Inflammatory macrophage (primary cell): ENCODE measurements at places on chromosomes 16 and 17.

- no peak for DNase-seq
Measured at GRCh38 chr17:10087355-10087754, 111.1 kb downstream of the GAS7 start.

DNA sequence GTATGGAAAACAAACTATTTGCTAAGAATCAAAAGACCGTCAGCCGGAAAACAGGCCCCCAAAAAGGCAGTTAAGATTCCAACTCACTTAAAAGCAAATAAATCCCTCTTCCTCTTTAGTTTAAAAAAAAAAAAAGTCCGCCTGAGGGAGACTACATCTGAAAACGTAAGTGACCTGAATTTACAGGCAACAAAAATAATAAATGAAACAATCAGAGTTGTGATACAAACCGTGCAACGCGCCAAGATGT, 1.1 kb downstream of the KANSL1 start:
- DNase-seq = peak; percentile 5

GRCh38 chr16:59848296-59848695, 1114.2 kb upstream of the GOT2 start:
- DNase-seq = no peak

- DNase-seq = peak; percentile 57
Measured at GRCh38 chr16:66728117-66728787, 23.2 kb downstream of the DYNC1LI2 start.

DNA sequence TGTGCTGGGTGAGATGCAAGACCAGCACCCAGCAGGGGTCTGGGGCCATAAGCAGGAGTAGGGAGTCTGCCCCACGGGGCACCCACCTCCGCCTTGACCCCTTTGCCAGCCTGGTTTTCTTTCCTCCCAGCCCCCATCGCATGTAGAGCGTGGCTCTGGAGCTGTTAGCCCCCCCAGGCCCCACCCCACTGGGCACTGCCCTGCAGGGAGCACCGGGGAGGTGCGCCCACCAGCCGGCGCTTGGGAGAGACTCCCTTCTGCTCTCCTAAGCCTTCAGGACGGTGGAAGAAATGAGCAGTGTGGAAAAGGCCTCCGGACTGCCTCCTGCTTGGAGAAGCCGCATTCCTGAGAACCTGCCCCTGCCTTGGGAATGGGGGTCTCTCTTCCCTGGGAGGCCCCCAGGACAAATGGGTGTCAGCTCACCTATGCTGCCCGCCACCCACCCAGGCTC, 186.2 kb downstream of the IRF8 start:
- DNase-seq = no peak

DNA sequence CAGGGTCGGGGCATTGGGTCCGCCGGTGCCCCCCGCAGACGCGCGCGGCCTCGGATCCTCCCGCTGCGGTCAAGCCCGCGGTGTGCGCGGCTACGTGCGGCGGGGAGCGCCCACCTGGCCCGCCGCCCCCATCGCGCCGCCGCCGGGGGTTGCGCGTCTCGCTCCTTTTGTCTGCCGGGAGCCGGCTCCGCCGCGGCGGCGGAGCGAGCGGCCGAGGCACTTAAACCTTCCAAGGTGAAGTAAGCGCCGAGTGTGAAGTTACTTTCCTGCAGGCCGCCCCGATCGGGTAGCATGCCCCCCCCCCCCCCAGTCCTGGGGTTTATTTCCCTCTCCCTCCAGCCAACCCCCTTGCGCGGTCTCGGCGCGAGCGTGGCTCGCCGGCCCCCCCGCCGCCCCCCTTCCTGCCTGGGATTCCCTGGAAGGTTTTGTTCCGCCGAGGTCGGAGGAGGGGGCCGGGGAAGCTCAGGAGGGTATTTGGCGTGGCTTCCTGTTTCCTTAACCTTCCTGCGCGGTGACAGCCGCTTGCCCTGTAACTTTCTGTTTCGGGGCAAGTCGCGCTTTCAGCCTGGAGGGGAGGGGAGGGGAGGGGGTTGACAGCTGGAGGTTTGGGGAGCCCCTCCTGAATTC, 56.6 kb upstream of the GSE1 start:
- peak; percentile 52 for DNase-seq

GRCh38 chr17:68909066-68909465, 46.1 kb downstream of the ABCA8 start:
- peak; percentile 92 for DNase-seq

GRCh38 chr16:20763461-20764232, at the start of gene ACSM3:
TSS of gene ACSM3 (plus strand) at chr16:20764014. CDS start at chr16:20770035, 6,021 bp downstream.
- peak; percentile 90 for DNase-seq

DNA sequence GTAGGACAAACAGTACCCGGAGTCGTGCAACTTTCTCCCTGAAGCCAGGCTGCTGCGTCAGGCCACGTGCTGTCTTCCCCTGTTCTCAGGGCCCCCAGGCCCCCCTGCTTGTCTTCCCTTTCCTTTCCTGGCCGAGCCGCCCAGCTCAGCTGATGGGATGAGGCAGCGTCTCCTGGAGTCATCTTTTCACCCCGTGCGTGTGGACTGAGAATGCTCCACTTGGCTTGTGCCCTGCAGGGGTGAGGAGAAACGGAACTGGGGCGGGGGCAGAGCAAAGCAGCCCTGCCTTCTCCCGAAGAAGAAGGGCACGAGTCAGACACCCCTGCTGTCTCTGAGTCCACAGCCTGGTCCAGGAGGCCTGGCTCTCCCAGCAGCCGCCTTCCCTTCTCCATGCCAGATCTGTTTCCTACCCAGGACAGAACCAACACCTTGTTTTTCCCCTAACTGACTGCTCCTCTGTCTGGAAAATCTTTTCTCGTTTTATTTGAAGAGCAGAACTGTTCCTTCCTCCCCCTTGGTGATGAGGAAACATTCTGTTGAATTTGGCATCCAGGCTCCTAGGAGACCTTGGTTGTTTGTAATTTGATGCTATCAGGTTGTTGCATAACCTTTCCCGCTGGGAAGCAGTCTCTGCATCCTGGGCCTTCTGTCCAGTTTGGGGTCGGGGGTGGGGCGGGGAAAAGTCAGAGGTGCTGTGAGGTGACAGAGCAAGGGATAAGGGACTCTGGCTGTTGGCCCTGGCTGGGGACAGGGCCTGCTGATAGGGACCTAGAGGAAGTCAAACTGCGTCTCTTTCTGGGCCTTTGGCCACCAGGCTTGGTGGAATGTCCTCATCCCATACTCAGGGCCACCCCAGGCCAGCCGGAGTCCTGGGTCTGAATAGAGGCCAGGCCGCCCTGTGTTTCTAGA, 78.8 kb downstream of the WIPI1 start:
- peak; percentile 92 for DNase-seq
